ENCODE measurements at places on chromosomes 13 and 19.
A peak's percentile ranks its signal among the peaks of the same experiment; 100 is the strongest.

- no peak for DNase-seq
Observed at GRCh38 chr13:111516712-111517640, 196.5 kb downstream of the TEX29 start.

DNA sequence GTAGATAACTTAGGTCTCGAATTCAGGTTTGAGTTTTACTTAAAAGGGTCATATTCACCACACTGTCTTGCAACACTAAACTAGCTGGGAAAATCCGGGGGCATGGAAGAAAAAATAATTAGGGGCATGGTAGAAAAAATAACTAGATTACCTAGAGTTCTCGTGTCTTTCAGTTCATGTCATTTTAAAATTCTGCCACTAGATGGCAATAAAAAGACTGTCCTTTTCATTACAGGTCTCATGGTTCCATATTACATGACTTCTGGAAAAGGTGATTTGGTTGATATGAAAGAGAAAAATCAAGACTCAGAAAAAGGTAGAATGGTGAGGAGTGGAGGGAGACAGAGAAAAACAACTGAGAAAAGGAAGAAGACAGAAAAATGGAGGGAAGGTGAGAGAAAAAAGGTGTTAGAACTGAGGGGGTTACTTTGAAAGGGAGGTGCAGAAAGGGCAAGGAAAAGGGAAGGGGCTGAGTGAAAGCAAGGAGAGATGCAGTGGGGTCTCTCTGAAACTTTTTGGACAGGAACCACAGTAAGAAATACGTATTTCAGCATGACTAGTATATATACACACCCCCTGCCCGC, 299.0 kb downstream of the KLF12 start:
- DNase-seq: peak; percentile 11

DNA sequence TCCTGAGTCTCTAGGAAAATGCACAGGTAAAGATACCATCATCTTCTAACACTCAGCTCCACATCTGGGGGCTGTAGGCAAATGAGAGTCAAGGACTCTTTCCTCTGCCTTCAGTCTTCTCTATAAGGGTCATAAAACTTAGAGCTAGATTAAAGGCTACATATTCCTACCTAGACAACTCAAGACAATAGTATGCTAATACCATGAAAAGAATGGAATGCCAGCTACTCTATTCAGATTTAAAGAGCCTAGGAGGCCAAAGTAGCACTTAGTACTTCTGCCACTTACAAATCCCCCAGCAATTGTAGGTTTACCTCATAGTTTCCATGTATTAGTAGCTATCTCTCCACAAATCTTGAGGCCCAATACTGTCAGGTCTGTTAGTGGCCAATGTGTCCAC, 453.0 kb downstream of the SLITRK5 start:
- no peak for DNase-seq

DNA sequence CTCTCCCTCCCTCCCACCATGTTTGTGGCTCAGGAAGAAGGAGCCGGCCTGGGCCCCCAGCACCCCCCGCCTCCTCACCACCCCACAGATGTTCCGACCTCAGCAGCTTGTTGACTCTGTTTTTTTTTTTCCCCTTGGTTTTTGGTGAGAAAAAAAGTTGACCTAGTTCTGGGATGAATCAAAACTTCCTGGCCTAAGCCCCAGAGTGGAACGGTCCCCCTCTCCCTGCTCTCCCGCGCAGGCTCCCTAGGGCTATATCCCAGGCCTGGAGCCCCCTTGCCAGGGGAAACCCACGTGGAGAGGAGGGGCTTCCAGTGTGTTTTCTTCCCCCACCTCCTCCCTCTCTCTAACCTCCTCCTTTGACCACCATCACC, 4.0 kb downstream of the COL5A3 start:
- no peak for DNase-seq

DNA sequence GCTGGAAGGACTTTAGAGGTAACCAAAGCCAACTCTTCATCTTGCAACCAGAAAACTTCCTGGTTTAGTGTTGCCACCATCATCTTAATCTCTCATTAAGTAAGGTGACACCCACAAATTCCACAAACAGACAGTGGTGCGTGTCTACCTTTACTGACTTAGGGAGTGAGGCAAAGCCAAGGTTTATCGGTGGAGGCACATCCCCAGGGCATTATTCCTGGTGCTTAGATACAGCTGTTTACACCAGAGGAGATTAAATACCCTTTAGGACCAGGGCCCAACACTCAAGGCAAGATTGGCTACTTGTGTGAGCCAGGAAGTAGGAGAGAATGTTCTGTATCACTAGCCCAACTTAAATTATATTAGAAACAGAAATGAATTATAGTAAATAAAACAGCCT, 9.5 kb downstream of the STOML3 start:
- DNase-seq: no peak
